ENCODE measurements at places on chromosomes 2 and 18. TPM values are rescaled to one million over a fixed set of nuclear protein-coding genes. Genes with fewer than 3 reads are reported as not detected.

DNA sequence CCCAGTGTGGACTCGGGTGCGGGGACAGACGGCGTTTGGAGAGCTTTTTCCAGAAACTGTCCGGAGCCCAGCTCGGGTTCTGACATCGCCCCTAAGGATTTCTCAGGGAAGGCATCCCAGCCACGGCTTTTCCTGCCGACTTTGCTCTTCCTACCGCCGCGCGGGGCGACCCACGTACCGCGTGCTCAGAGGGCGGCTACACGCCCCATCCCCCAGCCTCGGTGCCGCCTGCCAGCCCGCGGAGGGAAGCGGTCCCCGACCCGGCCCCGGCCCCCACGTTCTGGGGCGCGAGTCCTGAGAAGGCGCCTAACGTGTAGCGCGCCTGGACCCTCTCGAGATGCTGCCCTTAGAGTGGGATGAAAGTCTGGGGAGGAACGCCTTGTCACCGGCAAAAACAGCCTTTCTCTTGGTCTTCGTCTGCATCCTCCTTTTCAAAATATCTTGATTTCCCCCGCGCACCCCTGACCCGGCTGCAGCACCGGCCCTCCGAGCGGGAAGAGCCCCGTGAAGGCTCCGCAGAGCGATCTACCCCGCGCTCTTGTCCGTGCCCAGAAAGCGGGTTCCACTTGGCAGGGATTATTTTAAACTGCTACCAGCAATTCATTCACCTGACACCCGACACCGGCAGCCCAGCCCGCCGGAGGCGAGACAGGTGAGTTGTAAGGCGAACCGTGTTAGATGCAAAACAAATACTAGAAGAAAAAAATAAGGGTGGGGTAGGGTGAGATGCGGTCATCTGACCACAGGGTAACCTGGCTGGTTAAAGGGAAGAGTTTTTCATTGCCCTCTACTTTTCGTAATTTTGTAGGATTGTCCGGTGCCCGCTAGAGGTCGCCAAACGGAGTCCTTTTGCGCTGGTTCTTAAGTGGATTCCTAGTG, 812 bp upstream of the KCNG3 start:
- no peak overlapping the region for H3K27ac ChIP-seq
- no peaks in the 10 kb centered on the region for H3K36me3 ChIP-seq
- peak; percentile 68 for DNase-seq
- H3K4me3 ChIP-seq: peak overlapping the region; percentile 56
- H3K4me1 ChIP-seq: peaks cover 17% of the 10 kb centered on the region
- H3K27me3 ChIP-seq: no peaks in the 10 kb centered on the region

GRCh38 chr2:239312741-239313667, 87.8 kb downstream of the HDAC4 start:
- H3K27me3 ChIP-seq: no peaks in the 10 kb centered on the region
- no peaks in the 10 kb centered on the region for H3K36me3 ChIP-seq
- peaks cover 25% of the 10 kb centered on the region for H3K4me1 ChIP-seq
- no peak overlapping the region for H3K4me3 ChIP-seq
- H3K27ac ChIP-seq: no peak overlapping the region
- DNase-seq: no peak

GRCh38 chr2:69203166-69203985, 183.7 kb downstream of the GFPT1 start:
- H3K27me3 ChIP-seq: peaks cover 6% of the 10 kb centered on the region
- H3K4me3 ChIP-seq: no peak overlapping the region
- no peaks in the 10 kb centered on the region for H3K36me3 ChIP-seq
- no peak overlapping the region for H3K27ac ChIP-seq
- no peak for DNase-seq

DNA sequence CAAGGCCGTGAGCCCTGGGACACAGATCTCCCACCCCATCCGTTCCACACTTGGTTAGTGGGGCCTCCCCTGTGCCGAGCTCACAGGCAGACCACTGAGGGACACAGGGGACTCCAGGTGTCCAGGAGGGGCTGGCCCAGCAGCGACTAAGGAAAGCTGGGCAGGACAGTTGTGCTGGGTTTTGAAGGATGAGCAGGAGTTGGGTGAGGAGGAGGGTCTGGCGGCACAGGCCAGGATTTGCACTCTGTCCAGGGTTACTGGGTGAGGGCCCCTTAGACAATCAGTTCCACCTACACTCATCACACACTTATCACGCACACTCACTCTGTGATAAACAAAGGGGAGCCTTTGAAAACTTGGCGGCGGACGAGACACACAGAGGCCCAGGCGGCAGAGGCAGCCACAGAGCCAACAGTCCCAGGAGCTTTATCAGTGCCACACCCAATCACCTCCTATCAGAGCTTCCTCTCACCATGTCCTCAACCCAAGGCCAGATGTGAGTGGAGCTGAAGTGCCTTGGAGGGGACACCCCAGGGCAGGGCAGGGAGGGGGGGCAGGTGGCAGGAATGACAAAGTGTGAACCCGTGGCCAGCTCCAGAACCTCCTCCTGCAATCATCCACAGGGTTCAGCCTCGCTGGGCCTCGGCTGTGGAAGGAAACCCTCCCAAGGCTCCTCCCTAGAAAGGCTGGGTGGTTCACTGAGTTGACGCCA, 26.6 kb downstream of the BIN1 start:
- H3K4me3 ChIP-seq: peak overlapping the region; percentile 85
- peak overlapping the region; percentile 83 for H3K27ac ChIP-seq
- no peak for DNase-seq
- no peaks in the 10 kb centered on the region for H3K27me3 ChIP-seq

DNA sequence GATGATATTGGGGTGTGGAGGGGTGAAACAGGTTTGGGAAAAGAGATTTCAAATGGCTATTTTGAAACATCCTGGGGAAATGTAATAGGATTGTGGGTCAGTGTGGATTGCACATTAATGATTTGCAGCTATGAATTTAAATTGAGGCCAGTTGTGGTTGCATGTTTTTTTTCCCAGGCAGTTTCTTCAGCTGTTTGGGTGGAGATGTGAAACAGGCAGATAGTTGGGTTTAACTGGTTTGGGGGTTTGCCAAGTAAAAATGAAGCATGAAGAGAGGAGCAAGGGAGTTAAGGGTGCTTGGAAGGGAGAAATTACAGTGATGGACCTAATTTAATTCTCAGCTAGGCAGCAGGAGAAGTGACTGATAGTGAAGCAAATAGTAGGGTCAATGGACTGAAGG, 16.8 kb downstream of the GPD2 start:
- no peak overlapping the region for H3K4me3 ChIP-seq
- H3K27ac ChIP-seq: no peak overlapping the region
- no peaks in the 10 kb centered on the region for H3K4me1 ChIP-seq
- H3K27me3 ChIP-seq: no peaks in the 10 kb centered on the region
- no peak for DNase-seq

- H3K4me3 ChIP-seq: no peak overlapping the region
- DNase-seq: no peak
- H3K36me3 ChIP-seq: no peaks in the 10 kb centered on the region
- H3K27ac ChIP-seq: no peak overlapping the region
- no peaks in the 10 kb centered on the region for H3K27me3 ChIP-seq
Measured at GRCh38 chr2:77017355-77017745, 504.8 kb downstream of the LRRTM4 start.

DNA sequence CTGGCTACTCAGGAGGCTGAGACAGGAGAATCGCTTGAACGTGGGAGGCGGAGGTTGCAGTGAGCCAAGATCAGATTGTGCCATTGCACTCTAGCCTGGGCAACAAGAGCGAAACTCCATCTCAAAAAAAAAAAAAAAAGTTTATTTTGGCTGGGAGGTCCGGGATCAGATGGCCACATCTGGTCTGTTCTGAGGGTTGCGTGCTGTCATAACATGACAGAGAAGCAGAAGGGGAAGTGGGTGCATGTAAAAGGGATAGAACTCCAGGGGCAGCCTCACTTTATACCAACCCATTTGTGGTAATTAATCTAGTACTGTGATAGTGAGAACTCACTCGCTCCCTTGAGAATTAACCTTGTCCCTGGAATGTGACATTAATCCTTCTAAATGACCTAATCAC, 101.2 kb downstream of the PTPN4 start:
- H3K36me3 ChIP-seq: no peaks in the 10 kb centered on the region
- no peaks in the 10 kb centered on the region for H3K27me3 ChIP-seq
- no peak overlapping the region for H3K27ac ChIP-seq

- no peaks in the 10 kb centered on the region for H3K36me3 ChIP-seq
- DNase-seq: peak; percentile 9
- H3K27ac ChIP-seq: no peak overlapping the region
- no peaks in the 10 kb centered on the region for H3K4me1 ChIP-seq
- no peak overlapping the region for H3K4me3 ChIP-seq
Measured at GRCh38 chr2:16687955-16688354, 22.3 kb upstream of the CYRIA start.

DNA sequence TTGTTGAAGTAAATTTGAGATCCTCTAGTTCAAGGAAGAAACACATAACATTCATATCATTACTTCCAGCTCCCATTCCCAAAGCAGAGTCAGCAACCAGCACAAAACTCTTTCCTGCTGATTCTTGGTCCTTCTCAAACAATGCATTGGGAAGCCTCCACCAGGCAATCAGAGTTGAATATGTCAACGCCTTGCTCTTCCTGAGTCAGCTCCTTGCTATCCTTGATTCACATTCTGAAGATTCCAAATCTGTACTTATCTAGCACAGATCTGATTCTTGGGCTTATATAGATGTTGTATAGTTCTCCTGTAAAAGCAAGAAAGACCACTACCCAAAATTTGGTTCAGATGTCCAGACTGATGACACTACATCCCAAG, 29.6 kb downstream of the CFAP210 start:
- H3K36me3 ChIP-seq: no peaks in the 10 kb centered on the region
- H3K27me3 ChIP-seq: no peaks in the 10 kb centered on the region
- no peak overlapping the region for H3K4me3 ChIP-seq
- no peaks in the 10 kb centered on the region for H3K4me1 ChIP-seq

GRCh38 chr2:10278029-10278762, 24.5 kb upstream of the HPCAL1 start:
- no peak overlapping the region for H3K27ac ChIP-seq
- H3K36me3 ChIP-seq: no peaks in the 10 kb centered on the region
- peak; percentile 44 for DNase-seq
- no peaks in the 10 kb centered on the region for H3K27me3 ChIP-seq
- H3K4me3 ChIP-seq: no peak overlapping the region
- H3K4me1 ChIP-seq: peaks cover 24% of the 10 kb centered on the region

GRCh38 chr2:96147593-96148201, 2.5 kb upstream of the DUSP2 start:
- H3K4me1 ChIP-seq: peaks cover 80% of the 10 kb centered on the region
- peak overlapping the region; percentile 97 for H3K27ac ChIP-seq
- H3K4me3 ChIP-seq: no peak overlapping the region
- H3K27me3 ChIP-seq: no peaks in the 10 kb centered on the region

GRCh38 chr2:220855296-220855695, 716.8 kb downstream of the EPHA4 start:
- H3K4me1 ChIP-seq: no peaks in the 10 kb centered on the region
- H3K4me3 ChIP-seq: no peak overlapping the region
- no peaks in the 10 kb centered on the region for H3K27me3 ChIP-seq
- H3K27ac ChIP-seq: no peak overlapping the region
- H3K36me3 ChIP-seq: no peaks in the 10 kb centered on the region

DNA sequence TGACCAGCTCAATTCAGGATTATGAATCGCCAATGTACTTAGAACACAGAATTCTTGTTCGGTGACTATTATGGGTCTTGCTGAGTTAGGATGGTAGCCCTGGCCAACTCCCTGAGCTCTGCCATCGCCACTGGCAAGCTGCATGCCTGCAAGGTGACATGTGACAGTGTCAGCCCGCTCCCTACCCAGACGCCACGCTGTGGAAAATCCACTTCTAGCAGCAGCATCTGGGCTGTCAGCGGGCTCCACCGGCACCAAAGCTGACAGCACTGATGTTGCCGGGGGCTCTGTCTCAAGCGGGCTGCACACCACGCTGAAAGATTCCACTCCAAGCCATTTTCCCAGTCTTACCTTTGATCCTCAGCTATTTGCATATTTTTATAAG, 100.7 kb downstream of the MYT1L start:
- H3K36me3 ChIP-seq: no peaks in the 10 kb centered on the region
- H3K4me1 ChIP-seq: no peaks in the 10 kb centered on the region
- no peak for DNase-seq
- no peak overlapping the region for H3K4me3 ChIP-seq

GRCh38 chr2:20456636-20457426, 10.0 kb downstream of the RHOB start:
- no peak overlapping the region for H3K4me3 ChIP-seq
- DNase-seq: no peak
- H3K36me3 ChIP-seq: no peaks in the 10 kb centered on the region
- no peaks in the 10 kb centered on the region for H3K4me1 ChIP-seq

Gene ESPNL
- total RNA-seq: not detected

Gene UPP2
- not detected for total RNA-seq

Gene CXCR4
- total RNA-seq: 1,739 TPM

Gene TFCP2L1
- total RNA-seq: 0.17 TPM

Gene ZNF2
- total RNA-seq: 0.53 TPM

Gene BARD1
- total RNA-seq: 4.4 TPM

Gene DYSF
- 0.31 TPM for total RNA-seq

Gene REG3A
- not detected for total RNA-seq

Gene PLB1
- total RNA-seq: 1.3 TPM

Gene C1QL2
- total RNA-seq: not detected

All from CD4-positive, alpha-beta T cell (primary cell).